ENCODE measurements at places on chromosomes 11 and 22.
A peak's percentile ranks its signal among the peaks of the same experiment; 100 is the strongest.

- no peak for DNase-seq
These were observed 8.7 kb upstream of the ACCS start for GRCh38 chr11:44057340-44057739.

DNA sequence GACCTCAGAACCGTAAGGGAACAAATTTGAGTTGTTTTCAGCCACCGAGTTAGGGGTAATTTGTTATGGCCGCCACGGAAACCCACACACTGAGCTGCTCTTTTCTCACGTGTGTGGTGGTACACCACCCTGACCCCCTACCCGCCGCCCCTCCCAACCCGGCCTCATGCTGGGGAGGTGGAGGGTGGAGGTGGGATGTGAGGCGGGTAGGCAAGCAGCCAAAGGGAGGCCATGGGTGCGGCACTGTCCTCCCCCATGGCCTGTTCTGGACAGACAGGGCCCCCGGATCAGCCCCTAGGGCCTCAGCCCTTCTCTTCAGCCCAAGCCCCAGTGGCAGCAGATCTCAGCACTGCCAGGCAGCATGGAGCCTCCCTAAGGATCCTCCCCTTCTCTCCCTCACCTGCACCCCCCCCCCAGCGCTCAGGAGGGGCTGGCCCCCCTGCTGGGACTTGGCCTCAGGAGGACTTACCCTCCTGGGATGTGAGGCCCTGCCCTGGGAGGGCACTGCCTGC is 7.9 kb downstream of the PRR5 start:
- peak; percentile 54 for DNase-seq

DNA sequence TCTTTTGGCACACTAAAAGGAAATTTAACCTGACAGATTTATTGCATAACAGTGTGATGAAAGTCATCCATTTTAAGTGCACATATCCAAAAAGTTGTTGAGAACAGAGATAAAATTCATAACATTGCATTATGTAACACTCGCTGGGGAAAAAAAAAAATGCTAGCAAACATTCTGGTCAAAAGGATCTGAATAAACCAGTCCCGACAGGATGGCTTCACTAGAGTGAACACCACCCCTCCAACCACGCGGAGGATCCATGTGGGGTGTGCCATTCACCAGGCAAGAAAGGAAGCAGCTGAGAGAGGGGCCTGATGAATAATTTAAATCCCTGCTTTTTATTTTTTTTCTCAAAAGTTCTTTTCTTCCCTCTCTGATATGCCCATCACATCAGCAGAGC is 258.7 kb downstream of the DCDC1 start:
- DNase-seq, result no peak

DNA sequence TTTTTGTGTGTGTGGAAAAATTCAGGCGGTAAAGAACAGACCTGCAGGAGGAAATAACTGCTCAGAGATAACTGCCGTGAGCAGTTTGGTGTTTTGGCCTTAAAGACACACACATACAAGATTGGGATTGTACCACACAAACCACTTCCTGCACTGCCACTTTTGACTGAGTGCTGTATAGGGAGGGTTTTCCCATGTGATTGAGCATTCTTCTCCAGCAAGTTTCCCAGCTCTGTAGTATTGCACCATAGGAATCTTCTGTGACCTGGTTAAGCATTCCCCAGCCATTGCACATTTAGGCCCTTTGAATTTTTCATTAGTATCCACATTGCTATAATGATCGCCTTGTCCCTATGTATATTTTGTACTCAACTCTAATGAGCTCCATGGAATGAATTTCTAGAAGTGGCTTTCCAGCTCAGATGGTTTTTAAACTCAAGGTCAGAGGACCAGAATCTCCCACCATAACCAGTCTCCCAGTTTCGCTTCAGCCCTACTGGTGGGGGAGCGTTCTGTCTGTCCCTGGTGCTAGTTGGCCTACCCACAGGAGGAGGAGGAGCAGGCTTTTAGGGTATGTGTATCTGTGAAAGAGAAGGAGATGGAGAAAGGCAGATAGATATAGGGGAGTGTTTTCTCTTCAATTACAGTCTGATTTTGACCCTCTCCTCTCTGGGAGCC is 9.3 kb downstream of the CD82 start:
- no peak for DNase-seq

DNA sequence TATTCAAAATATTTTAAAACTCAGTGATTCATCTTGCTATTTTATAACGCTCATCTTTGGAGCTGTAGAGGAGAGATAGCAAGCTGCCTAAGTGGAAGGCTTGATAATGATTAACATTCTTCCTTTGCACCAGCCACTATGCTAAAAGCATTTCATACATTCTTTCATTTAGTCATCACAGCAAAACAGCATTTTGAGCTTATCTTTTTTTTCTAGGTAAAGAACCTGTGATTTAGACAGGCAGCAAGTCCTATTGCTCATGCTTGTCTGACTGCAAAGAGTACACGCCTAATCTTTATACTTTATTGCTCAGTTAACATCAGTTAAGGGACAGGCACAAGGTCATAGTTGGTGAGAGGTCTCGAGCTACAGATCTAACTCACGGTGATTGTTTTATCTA is 713.1 kb upstream of the ARHGAP42 start:
- no peak for DNase-seq

DNA sequence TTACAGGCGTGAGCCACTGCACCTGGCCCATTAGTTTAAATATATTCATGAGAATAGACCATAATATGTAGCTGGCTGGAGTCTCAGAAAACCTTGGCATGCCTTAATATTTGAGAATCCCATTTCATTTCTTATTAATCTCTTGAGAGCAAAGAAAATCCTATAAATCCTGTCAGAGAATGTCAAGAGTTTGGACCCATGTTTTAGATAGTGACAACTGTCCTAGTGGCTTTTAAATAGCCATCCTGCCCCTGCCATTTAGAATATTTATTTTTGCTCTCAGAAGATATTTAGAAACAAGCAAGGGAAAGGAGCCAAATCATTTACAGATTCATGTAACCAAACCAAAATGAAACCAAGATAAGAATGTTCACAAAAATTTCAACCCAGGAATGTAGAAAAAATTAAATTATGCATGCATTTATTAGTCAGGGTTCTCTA is 107.2 kb downstream of the SWAP70 start:
- DNase-seq, result no peak

DNA sequence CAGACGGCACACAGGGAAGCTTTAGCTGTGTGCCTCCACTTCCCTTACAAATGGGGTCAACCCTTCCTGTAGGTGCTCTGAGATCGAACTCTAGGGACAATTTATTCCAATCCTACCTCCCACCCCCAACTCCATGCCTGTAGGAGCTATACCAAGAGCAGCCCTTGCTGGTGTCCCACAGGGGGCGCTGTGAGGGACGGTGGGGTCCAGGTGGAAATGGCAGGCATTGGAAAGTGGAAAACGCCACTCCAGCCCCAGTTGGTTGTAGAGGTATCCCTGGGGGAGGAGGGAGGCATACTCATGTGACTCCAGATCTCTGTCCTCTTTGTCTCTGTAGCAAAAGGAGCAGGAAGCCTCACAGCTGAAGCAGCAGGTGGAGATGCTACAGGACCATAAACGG is 161.3 kb downstream of the MYO18B start:
- DNase-seq, result no peak

GRCh38 chr11:86748296-86748695 is 52.0 kb upstream of the PRSS23 start:
- DNase-seq, result no peak

DNA sequence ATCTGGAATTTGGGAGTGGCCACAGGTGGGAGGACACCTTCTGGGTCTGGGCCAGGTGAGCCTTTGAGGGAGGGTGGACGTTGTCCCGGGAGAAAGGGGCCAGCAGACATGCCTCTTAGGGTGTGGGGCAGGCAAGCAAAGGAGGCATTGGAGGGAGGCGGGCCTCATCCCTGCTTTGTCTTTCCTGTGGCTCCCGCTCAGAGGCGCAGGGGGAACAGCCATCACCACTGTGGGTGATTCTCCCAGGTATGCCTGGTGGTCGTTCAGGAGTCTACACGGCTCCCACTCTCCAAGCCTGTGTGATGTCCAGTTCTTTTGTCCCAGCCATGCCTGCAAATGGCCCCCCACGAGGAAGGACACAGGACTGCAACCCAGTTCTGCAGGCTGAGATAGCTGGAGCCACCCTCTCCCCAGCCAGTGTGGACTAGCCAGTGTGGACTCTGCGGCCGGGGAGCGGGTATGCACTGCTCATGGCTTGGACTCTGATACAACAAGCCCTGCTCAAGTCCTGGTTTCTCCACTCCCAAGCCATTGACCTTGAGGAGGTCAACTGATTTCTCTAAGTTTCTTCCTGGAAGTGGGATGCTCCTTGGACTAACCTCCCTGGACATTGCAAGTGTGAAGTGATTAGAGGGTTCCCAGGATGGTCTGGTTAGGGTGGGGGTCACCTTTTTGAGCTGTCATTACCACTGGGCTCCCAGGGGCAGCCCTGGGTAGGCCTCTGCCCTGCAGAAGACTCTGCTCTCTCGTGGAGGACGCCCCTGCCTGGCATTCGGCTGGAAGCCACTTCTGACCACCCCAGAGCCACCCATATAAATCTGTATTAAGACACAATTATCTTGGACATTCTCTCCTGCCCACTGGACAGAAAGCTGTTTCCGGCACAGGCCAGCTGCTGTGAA is 1151.2 kb downstream of the BRD1 start:
- no peak for DNase-seq

- no peak for DNase-seq
These were observed 22.9 kb upstream of the MUC5B start for GRCh38 chr11:1199751-1200610.

DNA sequence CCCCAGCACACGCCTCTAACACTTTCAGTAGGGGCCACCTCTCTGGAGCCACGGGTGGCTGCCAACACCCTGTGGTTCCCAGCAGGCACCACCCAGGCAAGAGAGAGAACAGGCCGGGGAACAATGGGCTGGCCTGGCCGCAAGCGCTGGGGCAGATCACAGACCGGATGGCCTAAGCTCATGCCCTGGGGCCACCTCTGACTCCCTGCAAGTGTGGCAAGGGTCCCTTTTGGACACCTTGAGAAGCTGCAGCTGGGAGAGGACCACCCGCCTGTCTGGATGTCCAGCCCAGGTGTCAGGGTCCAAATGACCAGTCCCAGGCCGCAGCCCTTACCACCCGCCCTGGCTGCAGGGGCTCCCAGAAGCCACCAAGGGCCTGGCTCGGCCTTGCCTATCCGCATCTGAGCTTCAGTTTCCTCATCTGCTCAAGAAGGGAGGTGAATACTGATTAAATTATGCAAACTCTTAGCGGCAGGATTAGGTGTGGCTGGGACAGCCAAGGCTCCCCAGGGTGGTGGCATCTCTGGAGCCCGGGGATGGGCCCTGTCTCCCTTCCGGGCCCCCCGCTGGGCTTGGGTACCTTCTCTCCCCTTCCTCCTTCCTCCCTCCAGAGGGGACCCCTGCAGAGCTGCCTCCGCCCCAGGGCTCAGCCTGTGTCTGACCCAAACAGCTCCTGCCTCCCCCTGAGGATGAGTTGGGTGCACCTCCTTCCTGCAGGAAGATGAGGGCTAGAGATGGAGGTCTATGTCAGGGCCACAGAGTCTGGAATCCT is 785 bp upstream of the SUSD2 start:
- DNase-seq, result peak; percentile 61

- no peak for DNase-seq
These were observed 22.6 kb downstream of the C11orf71 start for GRCh38 chr11:114377612-114378267.

- DNase-seq, result no peak
These were observed 9.9 kb upstream of the OR8D2 start for GRCh38 chr11:124329787-124330478.

- DNase-seq, result no peak
These were observed 114.9 kb downstream of the ETS1 start for GRCh38 chr11:128472128-128473089.

- DNase-seq, result peak; percentile 6
These were observed 39.8 kb downstream of the SYN3 start for GRCh38 chr22:33018232-33018864.

DNA sequence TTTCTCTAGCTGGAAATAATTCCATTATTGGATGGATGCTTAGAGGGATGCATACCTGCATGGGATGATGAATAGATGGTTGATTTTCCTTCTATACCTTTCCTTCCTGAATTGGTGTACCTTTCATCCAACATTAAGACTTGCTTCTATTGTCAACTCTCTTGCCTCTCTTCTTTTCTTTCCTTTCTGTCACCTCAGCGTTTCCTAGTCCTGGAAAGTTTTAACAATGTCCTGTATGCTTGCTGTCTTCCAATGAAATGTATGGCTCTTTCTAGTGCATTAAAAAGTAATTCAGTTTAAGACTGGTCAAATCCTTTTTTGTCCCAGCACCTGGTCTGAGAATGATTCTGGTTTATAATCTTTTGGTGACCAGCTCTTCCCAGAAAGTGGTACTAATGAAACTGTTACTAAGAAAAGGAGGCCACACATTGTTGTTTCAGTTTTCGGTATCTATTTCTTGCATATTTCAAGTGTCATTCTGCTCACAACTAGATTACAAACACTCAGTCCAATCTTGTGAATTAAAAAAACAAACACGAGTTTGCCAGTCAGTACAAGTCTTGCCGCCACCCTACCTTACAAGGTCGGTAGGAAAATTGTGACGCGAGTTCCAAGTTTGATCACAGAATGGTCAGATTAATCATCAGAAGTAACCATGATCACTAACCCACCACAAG is 8.0 kb downstream of the POU2AF1 start:
- DNase-seq, result no peak

DNA sequence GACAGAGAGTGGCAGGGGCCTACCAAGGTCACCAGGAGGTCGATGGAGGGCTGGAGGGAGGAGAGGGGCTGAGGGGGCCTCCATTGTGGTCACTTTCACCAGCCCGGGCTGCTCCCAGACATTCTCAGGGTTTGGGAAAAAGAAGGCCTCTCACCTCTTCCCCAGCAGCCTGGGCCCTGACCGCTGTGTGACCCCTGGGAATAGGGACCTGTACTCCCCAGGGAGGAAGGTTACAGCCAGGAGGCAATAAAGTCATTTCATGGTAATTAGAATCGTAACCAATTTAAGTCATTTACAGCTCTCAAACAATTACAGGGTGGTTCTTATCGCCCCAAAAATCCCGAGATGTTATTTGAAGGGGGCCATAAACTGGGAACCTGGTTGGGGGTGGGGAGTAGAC is 37.8 kb downstream of the ISX start:
- DNase-seq, result no peak

Data from naive thymus-derived CD8-positive, alpha-beta T cell (primary cell).